ENCODE measurements at places on chromosomes 16 and 17.
A peak's percentile ranks its signal among the peaks of the same experiment; 100 is the strongest.

GRCh38 chr17:57995076-57995956, 7.3 kb upstream of the VEZF1 start:
- DNase-seq = peak; percentile 70

GRCh38 chr16:35140293-35140986, 1681.0 kb downstream of the TP53TG3F start:
- DNase-seq = no peak

GRCh38 chr17:57004944-57005579, 27.1 kb downstream of the SCPEP1 start:
- DNase-seq = peak; percentile 39

DNA sequence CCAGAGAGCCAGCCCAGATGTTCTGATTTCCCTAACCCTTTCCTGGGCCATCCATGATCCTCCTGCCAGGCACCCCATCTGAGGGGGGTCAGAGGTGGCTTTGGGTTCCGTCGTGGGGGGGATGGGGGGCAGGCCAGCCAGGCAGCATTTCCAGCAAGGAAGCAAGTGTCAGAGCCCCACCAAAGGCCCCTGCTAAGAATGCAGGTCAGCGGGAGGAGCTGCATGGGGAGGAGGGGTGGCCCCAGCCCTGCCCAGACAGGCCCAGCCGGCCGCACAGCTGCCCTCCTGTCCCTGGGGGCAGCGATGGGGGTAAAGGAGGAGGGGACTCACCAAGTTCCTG, 2.3 kb upstream of the SCRN2 start:
- no peak for DNase-seq

GRCh38 chr17:29143894-29144293, 36.3 kb downstream of the MYO18A start:
- no peak for DNase-seq

Data from ureter (tissue), 1 donor.